Femur (tissue), 1 donor: ENCODE measurements at places on chromosomes 1 and 21.
A peak's percentile ranks its signal among the peaks of the same experiment; 100 is the strongest.

DNA sequence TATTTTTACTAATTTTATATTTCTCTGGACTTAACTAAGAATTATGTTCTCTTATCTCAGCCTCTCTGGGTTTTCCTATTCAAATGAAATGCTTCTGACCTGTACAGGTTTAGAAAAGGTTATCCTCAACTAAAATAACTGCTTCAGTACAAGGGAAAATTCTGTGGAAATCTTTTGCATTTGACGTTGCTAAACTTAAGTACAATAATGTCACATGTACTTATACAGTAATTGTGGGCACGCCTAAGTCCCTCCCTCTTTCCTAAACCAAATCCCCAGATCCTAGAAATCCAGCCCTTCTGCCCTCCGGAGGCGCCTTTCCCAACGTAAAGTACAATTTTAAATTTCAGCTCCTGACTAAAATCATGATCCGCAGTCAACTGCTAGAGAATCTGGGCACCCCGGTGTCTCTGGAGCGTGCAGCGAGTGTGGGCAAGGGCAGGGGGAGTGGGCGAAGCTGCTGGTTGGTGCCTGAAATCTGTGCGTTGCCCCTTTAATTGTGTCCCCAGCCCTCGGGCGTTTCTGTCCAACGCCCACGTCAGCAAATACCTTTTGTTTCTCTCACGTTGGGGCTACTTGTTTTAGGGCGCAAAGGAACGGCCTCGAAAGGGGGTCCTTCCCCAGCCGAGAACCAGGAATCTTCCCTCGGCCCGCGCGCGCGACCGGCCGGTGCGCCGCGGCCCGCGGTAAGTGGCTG is at the start of gene ZBTB8A:
TSS of gene ZBTB8A (plus strand) at position 541 of the 697 bp plus-strand sequence. CDS start 53,505 bp downstream, outside the sequence.
- peak; percentile 70 for DNase-seq

DNA sequence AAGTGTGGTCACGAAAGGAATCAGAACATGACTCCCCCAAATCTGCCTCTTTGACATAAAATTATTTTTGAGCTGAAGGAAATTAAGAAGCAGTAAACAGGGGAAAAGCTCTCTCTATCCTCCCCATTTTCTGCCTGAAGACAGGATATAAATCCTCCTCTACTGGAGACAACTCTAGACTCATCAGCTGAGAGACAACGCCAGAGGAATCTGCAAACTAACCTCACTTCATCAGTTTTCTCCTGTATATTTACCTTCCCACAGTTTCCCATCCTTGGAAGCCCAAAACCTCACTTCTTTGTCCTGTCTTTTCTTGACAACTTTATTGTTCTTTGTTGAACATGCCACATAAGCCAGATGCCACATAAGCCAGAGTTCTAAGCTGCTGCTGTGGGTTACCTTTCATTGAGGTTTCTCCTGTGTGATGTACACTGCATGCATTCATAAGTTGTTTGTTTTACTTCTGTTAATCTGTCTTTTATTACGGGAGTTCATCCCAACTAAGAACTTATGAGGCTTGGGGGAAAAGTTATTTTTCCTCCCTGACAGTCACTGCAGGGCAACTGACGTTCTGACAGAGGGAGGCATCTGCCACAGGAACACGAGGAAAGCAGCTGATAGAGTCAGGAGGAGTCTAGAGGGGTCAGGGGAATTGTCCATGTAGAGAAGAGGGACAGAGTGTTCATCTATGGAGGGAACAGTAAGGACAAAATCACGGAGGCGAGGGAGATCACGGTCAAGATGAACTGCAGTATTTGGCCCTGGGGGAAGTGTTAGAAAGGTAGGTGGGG is 19.2 kb downstream of the ST6GALNAC3 start:
- no peak for DNase-seq

GRCh38 chr1:8752921-8753713 is 64.3 kb downstream of the RERE start:
- no peak for DNase-seq

DNA sequence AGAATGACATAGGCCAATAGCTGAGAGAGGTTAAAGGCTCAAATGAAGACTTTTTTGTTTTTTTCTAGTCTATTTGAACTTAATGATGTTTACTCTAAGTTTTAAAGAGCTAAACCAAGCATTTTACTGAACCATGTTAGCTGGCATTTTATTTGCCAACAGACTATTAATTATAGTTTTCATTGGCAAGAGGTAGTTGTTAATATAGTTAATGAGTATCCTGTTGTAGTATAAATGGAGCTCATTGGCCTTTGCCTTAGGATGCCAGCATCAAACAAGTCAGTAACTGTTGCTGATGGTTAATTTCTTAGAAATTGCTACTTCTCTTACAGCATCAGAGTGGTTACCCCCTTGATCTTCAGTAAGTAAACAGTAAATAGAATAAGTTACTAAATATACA is 339.0 kb upstream of the B3GALT2 start:
- no peak for DNase-seq

- peak; percentile 31 for DNase-seq
Observed at GRCh38 chr1:209850342-209850979, 22.7 kb downstream of the UTP25 start.

- peak; percentile 47 for DNase-seq
Observed at GRCh38 chr1:165826565-165827267, 698 bp upstream of the UCK2 start.

DNA sequence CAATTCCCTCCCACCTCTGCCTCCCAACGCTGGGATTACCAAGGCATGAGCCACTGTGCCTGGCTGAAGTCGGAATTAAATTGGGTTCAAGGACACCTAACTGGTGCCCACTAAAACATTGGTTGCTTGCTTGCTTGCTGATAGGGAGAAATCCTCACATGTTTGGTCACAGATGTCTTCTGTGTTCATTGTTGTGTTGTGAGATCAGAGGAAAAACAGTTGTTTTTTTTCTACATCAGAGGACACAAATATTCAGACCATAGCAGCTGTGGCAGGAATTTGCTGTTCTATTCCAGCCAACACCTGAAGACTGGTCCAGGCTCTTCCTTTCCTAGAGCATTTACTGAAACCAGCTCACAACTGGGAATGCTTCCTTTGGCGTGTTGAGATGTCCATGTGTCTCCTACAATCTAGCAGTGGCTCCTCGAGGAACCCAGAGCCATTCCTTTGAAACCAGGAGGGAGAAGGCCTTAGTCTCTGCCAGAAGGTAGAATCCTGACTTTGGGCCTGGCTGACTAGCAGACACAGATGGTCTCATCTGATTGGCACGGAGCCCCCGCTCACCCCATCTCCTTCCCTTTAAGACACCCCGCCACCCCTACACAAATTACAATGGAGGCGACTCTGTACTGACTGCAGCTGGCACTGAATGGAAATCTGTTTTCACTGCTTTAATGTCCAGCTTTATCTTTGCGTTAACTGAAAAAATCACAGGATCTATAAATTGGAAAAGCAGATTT is 24.3 kb upstream of the TRIM17 start:
- no peak for DNase-seq

DNA sequence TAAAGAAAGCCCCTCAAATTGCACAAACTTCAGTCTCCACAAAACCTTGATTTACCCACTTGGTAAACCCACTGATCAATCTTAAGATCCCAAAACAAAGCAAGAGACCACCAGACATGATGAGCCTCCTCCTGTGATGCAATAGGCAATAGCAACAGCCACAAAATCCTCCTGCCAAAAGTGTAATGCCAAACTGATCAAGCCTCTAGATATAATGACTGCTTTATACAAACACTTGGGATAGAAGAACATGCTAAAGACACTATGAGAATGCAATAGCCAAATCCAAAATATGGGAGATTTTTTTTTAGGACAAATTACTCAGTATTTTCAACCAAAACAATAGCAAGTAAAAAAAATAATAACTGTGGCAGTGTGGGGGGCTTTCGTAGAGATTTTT is 64.9 kb upstream of the PTGFRN start:
- DNase-seq = no peak

- peak; percentile 71 for DNase-seq
Observed at GRCh38 chr1:154154534-154155191, at the start of gene NUP210L. NUP210L (minus strand) TSS chr1:154155073.

DNA sequence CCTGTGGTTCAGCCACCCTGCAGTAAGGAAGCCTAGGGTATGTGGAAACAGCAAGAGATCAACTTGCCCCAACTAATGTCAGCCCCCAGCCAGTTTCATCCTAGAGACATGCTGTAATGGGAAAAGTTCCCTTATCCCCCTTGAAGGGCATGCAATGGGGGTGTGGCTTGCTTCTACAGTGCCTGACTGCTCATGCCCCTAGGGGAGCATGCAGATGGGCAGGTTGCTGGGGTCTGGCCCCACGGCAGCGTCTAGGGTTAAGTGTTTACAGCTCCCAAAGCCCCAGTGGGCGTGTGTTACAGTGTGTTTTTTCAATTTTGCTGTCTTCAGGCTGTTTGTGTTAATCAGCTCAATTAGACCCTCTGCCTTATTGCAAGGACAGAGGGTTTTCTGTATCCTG is 1105.9 kb downstream of the AMY1C start:
- no peak for DNase-seq

- no peak for DNase-seq
Observed at GRCh38 chr1:171743081-171743870, 1.4 kb upstream of the VAMP4 start.
